ENCODE measurements at places on chromosomes 1 and 21.

DNA sequence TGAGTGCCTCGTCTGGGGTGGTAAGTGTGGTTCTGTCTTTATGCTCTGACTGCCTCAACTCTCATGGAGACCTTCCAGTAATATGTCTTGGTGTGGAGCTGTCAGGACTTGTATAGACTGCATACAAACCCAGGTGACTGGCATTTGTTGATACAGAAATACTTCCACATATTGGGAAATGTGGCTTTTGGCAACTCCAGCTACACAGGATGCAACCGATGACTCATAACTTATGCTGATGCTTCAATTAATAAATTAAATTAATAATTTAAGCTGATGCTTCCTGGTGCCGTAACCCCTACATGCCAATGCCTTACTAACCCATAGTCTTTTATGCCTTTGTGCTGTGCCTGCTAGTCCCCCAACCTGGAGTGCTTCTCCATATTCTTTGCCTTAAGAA, 72.3 kb upstream of the ARTN start:
- DNase-seq, result no peak

- DNase-seq, result no peak
Measured at GRCh38 chr1:55413286-55413685, 198.1 kb upstream of the USP24 start.

GRCh38 chr1:221947731-221948130, 205.8 kb upstream of the DUSP10 start:
- DNase-seq, result no peak

DNA sequence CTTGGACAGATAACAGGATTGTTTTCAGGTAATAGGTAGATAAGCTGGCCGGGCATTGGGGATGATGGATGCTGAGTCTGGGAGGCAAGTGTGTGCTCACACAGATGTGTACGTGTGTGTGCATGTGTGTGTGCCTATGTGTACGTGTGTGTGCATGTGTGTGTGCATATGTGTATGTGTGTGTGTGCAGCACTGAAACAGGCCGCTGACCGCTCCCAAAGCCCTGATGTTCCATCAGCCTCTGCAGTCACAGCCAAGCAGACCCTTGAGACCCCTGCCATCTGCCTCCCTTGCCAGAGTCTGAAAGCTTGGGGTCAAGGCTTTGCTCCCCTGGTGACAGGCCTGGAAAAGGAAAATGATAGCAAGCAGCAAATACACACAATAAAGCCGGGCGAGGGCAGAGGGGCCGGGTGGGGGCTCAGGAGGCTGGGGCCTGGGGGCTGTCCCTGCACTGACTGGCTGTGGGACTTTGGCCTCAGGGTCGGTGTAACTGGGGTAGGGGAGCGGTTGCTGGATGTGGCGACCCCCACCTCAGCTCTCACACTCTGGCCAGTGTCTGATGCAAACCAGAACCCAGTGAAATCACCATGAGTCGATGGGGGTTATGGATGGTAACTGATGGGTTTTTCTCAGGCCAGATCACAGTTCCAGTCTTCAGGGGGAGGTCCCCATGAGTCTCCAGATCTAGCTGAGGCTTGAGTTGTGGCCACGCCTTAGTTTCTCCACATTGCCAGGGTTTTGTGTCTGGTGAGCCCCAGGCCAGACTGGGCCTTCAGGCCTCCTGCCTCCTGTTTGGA, 9.2 kb upstream of the TNFRSF8 start:
- DNase-seq, result no peak

DNA sequence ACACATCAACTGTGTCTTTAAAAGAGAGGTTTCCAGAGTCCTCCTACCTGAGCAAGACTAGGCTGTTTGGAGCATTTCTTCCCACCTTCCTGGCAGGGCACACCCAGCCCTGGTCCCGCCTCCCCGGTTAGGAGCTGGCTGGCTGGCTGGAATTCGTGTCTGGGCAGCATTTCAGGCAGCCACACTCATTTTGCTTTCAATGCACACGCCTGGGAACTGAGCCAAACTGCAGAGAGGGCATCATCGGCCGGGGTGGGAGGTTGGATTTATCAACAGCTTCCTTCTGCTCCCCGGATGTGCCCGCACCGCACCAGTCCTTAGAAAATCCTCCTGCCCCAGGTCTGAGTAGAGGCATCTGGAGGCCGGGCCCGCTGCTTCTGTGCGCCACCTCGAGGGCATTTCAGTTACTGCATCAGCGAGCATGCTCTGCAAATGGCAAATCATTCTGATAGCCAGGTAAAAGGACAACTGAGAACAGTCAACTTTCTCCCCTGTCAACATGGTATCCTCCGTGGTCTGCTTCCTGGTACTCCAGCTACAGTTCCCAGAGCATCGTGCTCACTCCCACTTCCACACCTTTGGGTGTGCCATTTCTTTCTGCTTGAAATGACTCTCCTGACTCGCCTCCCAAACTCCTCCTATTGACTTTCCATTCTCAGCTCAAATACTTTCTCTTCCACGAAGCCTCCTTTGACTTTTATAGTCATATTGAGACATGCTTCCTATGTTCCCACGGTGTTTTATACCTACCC, 20.6 kb downstream of the TCEA3 start:
- DNase-seq, result peak; percentile 85

DNA sequence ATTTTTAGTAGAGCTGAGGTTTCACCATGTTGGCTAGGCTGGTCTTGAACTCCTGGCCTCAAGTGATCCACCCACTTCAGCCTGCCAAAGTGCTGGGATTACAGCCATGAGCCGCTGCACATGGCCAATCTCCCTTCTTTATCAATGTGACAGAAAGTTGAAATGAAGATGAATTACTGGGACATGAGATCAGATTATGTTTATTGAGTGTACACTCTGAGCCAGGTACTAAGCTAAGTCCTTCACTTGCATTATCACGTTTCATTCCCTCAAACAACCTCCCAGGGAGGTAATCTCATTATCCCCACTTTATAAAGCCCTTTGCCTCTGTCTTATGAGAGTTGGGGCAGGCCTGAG, 6.3 kb upstream of the CHI3L2 start:
- DNase-seq, result no peak

DNA sequence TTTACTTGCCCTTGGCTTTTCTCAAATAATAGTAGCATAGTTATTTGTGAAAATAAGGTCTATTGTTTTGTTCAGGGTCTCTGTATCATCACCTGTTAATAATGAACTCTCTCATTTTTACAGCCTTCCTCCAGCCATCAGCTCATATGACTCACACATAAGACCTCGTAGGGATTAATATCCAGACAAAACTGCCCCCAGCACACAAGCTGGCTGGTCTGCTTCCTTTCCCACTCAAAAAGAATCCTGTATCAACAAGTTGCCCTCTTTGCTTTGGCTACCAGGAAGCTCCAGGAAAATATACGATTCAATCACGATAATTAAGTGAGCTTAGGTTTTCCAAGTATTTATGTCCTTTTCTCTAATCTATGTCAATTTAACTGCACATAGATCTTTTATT, 119.2 kb downstream of the DMRTB1 start:
- no peak for DNase-seq

- no peak for DNase-seq
Measured at GRCh38 chr1:98516306-98516705, 145.2 kb upstream of the SNX7 start.

GRCh38 chr21:16502273-16502672, 772.5 kb downstream of the USP25 start:
- DNase-seq, result no peak

DNA sequence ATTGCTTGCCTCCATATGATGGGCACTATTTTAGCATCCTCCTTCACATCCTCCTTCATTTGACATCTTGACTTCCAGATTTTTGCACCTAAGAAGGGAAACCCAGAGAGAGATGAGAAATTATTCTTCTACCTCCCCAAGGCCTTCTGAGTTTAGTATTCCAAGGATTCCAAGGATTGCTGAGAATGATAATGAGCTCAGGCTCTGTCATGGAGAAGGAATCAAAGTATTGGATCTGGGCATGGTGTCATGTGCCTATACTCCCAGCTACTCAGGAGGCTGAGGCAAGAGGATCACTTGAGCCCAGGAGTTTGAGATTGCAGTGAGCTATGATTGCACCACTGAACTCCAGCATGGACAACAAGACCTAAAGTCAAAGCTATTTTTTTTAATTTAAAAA, 26.6 kb upstream of the ZNF281 start:
- DNase-seq, result no peak

- DNase-seq, result no peak
Measured at GRCh38 chr1:26922901-26923300, 1.4 kb downstream of the NUDC start.

GRCh38 chr1:234891427-234891826, 237.2 kb downstream of the TOMM20 start:
- DNase-seq, result no peak

DNA sequence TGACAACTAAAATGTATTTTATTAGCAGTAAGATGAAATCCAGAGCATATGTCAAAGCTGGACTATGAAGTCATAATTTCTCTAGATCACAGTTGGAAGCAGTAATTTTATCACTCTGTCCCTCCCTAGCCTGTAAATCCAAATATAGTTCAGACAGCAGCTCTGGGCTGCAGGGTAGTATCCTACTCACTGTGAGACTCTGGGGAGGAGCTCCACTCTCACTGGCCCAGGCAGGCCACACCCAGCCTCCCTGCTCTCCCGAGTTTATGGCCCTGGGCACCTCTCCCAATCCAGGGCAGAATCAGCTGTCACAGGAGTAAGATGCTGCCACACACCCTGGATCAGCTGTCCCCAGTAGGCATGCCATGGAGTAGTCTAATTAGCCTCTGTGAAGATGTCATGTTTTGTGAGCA, 131.1 kb downstream of the HLCS start:
- no peak for DNase-seq

DNA sequence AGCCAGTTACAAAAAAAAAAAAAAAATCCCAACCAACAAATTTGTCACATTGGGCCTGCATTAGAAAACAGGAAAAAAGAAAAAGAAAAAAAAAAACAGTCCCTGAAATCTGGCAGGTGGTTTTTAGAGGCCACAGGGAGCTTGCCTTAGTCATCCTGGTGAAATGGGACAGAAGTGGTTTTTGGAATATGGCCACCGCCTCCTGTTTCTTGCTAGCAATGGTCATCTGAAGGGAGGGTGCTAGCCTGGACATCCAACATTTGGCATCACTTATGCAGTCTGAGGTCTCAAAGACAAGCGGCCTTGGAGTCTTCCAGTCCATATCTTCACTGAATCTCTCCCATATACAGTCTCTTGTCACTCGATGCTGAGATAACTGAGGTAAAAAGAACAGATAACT, 20.1 kb upstream of the NKAIN1 start:
- no peak for DNase-seq

- DNase-seq, result peak; percentile 1
Measured at GRCh38 chr1:227893300-227893948, 54.3 kb downstream of the WNT9A start.

GRCh38 chr1:221085701-221086375, 206.6 kb downstream of the HLX start:
- no peak for DNase-seq

DNA sequence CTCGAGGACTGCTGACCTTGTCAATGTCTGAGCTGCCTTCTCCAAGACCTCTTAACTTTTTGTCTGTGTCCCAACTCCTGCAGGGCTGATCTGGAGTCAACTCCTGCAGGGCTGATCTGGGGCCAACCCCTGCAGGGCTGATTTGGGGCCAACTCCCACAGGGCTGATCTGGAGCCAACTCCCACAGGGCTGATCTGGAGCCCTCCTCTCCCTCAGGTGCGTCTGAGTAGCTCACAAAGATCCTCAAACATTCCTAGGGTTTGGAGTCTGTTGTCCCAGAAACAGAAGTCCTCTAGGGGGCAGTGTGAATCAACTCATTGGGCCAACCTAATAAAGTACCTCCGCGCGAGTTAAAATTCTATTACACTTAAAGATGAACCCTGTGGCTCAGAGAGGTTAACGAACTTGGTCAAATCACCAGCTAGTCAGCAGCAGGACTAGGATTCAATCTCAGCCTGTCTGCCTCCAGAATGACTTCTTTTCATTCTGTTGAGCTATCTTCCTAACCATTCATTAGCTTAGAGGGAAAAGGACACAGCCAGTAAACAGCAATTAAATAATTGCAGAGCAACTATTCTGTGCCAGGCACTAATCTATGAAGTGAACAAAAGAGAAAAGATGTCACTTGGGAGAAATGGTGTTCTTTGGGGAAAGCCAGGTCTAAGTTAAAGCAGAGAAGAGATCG, 17.2 kb upstream of the RLF start:
- DNase-seq, result peak; percentile 68

- no peak for DNase-seq
Measured at GRCh38 chr1:156233426-156234127, 8.4 kb upstream of the BGLAP start.

DNA sequence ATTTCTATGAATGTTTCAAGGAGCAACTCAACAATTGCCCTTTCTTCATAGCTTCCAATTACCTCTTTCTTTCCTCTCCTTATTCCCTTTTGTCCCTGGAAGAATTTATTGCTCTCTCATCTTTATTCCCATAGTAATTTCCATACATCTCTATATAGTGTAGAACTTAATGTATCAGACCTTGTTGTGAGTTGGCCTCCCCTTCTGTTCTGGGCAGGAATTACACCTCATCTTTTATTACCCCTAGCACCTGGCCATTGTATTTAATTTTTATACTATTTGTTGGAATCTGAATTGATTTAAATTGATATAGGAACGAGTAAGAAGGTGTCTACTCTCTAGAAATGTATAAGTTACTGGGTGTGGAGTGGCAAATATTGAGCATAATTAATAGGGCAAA, 114.5 kb downstream of the CACHD1 start:
- no peak for DNase-seq

GRCh38 chr1:47696404-47696736, 258.5 kb downstream of the FOXD2 start:
- no peak for DNase-seq

DNA sequence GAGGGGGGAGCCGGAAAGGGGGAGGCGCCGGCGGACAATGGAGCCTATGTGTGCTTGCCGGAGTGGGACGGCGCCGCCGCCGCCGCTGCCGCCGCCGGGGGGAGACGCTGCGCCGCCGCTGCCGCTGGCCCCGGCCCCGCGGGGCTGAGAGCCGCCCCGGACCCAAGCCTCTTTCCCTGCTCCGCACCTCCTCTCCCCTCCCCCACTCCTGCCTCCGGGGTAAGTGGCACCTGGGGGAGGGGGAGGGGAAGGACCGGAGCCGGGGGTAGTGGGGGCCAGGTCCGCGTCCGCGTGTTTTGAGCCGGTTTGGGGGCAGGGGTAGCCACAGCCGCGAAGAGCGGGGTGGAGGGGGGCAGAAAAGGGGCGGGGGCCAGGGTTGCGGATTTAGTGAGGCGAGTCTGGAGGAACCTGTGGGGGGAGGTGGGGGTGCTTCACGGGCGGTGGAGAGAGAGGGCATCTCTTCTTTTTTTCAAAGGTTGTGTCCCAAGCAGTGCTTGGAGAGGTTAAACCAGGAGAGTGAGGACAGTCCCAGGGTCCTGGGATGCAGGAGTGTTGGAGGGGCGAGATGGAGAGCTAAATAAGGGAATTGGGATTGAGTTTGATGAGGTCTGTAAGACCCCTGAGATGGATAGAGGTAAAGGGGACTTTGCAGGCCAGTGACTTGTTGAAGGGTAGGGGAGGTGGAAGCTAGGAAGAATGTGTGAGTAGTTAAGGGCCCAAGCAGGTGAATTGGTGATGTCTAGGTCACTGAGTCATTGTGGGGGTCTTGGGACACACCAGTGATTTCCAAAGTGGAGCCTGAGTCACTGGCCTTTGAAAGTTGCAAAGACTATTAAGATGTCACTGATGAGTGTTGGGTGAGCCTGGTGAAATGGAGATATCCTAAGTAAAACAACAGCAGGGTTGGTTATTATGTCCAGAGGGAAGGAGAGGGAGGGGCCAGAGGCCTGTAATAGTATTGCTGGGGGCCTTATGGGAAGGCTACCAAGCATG, 59.1 kb downstream of the BCL9 start:
- DNase-seq, result no peak

- DNase-seq, result no peak
Measured at GRCh38 chr21:34201001-34201400, 127.6 kb downstream of the MRPS6 start.

- DNase-seq, result no peak
Measured at GRCh38 chr1:178509414-178510007, 3.4 kb upstream of the TEX35 start.

- DNase-seq, result no peak
Measured at GRCh38 chr1:156693848-156694689, 11.3 kb downstream of the CRABP2 start.
